ENCODE measurements at places on chromosomes 6 and 20.

DNA sequence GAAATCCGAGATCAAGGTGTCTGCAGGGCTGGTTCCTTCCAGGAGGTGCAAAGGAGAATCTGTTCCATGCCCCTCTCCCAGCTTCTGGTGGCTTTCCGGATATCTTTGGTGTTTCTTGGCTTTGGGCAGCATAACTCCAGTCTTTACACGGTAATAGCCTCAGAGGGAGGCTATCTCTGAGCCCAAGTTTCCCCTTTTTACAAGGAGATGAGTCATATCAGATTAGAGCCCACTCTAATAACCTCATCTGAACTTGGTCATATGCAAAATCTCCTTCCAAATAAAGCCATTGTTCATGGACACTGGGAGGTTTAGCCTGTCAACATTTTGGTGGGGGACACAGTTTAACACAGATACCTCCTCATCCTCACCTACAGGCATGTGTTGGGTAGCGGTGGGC, 213.7 kb downstream of the ATXN1 start:
- DNase-seq = no peak

- no peak for DNase-seq
These were observed 202.5 kb upstream of the ASCC3 start for GRCh38 chr6:101083533-101084175.

GRCh38 chr20:53020376-53020775, 48.2 kb downstream of the TSHZ2 start:
- DNase-seq = no peak

- DNase-seq = no peak
These were observed 81.9 kb upstream of the TULP1 start for GRCh38 chr6:35594503-35595186.

- DNase-seq = no peak
These were observed 514 bp downstream of the DEFB129 start for GRCh38 chr20:227439-228105.

DNA sequence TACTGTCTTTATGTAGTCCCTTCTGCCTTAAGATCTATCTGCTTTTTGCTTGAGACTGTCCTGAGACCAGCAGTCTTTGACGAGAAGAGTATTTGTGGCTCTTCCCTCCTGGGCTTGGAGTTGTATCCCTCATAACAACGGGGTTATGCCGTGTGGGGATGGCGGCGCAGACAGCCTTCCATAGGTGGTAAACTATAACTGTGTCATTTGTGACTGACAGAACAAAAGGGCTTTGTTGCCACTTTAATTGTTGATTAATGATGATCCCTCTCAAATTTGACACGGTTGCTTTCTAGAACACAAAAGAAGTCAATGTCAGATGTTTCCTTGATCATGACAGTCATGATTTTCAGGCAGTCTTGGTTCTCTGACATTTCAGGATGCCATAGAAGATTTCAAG, 196.6 kb downstream of the JARID2 start:
- no peak for DNase-seq

- DNase-seq = no peak
These were observed 19.5 kb upstream of the TAF8 start for GRCh38 chr6:42030585-42031506.

DNA sequence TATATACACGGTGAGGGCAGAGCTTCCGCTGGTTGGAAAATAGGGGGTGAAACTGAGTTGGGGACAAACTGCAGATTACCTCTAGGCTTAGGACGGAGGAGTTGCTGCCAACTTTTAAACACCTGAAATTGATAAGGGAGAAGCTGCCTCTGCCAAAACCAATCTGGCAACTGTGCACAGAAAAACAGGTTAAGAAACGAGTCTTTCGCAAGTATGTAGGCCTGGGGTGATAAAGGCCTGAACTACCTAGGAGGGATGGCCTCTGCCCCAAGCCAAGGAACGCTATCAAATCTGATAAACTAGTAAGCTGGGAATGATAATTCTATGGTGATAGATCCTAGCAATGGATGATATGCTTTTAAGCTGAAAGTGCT, 149.9 kb upstream of the QKI start:
- no peak for DNase-seq

- DNase-seq = no peak
These were observed 102.0 kb downstream of the MAP3K7 start for GRCh38 chr6:90484903-90485302.

DNA sequence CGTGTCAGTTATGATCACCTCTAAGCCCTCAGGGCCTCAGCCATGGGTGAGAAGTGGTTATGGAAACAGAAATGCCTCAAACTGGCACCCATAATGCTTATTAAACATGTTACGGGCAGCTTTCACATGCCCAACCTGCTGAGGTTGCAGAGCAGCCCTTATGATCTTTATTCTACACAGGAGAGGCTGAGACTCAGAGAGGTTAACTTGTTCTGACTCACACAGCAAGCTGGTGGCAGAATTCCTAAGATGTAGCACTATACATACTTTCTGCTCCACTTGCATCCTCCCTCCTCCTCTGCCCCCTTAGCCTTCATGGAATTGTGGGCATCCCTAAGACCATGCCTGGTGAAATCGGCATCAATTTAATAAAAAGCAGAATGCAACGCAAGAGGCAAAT, 34.7 kb upstream of the IGF2R start:
- no peak for DNase-seq

DNA sequence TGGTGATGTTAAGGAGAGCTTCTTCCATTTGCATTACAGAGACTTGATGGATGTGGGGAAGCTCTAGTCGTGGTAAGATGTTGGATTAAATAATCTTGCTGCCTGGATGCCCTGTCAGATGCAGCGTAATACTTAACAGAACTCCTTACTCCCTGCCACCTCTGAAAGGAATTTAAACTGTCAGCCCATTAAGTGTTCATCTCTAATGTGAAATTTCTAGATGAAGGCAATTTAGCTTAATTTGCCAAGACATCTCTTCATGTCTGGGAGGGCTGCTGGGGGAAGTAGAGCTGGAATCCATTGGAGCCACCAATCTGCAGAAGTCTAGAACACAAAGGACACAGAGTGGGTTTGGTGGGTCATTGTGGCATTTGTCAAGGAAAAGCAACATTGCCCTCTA, 64.4 kb downstream of the SOBP start:
- DNase-seq = no peak

DNA sequence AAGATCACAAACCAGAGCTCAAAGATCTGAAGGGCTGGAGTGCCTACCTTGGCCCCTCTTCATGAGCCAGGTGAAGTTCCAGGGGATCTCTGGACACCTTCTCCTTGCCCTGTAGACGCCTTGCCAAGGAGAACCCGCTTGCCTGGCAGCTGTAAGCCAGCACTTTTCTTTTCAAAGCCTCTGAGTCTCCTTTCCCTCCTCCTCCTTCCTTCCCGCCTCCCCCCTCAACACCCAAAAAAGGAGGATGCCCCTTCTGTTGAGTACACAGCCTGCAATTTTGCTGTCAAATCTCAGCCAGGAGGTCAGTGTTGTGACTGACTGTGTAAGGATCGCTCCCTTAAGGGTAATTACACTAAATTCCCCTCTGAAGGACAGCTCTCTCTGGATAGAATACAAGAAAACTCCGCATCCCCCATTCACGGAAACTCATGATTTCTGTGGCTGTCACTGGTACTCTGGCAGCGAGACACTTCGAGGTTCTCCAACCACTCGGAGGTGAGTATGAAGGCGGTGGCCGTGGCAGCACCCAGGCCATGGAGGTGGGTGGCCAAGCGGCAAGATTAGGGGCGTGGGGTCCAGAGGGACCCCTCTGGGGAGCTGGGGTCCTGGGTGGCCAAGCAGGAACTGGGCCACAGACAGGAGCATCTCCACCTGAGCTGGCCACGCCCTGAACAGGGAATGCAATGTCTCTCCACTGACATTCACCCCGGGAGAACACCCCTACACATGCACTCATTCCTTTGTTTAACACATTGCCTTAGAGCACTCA, 23.2 kb upstream of the FOXP4 start:
- DNase-seq = no peak

GRCh38 chr6:103081126-103081525, 1687.6 kb downstream of the GRIK2 start:
- DNase-seq = no peak

GRCh38 chr6:150072201-150072600, 3.3 kb upstream of the ULBP3 start:
- DNase-seq = no peak

- no peak for DNase-seq
These were observed 9.5 kb downstream of the YWHAB start for GRCh38 chr20:44894959-44895358.

DNA sequence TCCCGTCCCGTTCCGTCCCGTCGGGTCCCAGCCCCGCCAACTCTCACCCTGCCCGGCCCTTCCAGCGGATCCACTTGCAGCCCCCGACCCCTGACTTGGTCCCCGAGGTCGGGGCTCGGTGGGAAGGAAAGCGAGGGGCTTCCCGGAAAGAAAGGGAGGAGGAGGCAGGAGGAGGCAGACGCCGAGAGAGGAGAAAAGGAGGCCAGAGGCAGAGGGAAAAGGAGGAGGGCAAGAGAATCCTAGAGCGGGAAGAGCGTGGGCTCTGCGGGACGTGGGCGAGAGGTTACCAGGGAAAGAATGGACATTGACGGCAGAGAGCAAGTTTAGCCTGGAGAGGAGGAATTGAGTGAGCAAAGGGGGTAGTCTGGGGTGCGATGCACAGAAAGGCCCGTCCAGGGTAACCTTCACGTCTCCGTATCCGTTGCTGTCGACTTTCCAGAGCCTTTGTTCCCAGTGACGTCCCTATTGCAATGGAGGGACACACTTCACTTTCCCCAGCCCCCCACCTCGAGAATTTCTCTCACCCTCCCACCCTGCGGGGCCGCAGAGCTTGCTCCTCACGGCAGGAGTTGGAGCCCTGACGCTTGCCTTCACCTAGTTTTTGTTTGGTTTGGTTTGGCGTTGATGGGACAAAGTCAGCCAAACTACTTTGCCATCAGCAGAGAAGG, 477 bp upstream of the MOXD1 start:
- no peak for DNase-seq

- no peak for DNase-seq
These were observed 24.7 kb upstream of the SRPK1 start for GRCh38 chr6:35945650-35946025.
